ENCODE measurements at places on chromosomes 12 and 14.
A peak's percentile ranks its signal among the peaks of the same experiment; 100 is the strongest.

DNA sequence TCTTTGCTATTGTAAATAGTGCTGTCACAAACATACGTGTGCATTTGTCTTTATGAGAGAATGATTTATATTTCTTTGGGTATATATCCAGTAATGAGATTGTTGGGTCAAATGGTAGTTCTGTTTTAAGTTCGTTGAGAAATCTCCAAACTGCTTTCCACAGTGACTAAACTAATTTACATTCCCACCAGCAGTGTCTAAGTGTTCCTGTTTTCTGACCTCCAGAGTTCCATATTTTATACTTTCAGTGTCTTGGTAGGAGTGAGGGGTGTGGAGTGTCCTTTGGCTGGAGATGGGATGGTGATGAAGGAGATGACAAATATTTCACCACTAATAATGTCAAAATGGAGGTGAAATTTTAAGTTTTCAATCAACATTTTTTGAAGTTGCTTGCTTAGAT is 86.4 kb downstream of the DACT1 start:
- DNase-seq: no peak

DNA sequence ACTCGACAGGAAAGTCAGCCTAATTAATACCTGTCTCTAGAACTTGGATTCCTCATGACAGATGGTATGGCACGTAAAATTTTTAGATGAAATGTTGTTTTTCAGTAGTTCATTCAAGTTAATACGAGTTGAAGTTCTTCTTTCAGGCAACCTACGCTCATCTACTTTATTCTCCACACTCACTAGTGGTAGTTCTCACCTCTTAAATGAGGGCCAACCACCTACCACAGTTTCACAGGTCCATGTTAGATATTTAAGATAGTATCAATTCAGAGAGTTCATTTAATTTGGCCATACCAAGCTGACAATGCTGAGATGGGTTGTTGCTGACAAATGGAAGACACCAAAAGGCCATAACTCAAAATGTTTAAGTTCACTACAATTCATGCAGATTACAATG is 50.6 kb downstream of the NIN start:
- no peak for DNase-seq

- peak; percentile 56 for DNase-seq
Measured at GRCh38 chr12:21336656-21337055, 1.9 kb upstream of the SLCO1A2 start.

DNA sequence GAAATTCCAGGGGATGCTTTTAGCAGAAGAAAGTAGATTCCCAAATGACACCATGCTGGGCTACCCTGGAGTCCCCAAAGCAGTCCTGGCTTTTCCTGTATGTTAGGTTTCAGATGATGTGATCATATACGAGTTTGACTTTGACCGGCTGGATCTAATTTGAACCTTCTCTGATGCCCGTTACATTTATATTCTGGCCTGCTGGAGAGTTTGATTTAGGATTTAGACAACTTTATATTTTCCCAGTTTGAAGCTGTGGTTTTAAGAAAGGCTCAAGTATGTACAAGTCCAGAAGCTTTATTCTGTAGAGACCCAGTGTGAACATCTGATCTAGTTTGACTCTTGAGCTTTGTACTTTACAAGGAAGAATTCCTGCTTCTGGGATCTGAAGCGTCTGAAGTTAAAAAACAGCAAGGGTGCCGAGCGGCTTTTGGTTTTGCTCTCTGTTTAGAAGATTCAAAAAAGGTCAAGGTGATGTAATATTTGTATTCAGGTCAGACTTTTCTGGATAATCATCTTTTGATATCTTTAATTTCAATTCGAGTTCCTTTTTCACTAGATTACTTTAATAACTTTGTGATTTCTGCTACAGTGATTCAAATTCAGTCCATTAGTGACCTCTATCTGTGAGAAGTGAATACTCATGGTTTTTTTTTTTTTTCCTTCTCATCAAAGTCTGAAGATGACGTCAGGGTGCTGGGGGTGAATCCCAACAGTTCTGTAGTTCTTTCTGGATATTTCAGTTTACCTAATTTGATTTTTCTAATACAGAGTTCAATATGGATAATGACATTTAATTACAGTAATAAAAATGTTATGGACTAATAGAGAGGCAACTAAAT is 6.3 kb downstream of the FLRT2 start:
- no peak for DNase-seq

DNA sequence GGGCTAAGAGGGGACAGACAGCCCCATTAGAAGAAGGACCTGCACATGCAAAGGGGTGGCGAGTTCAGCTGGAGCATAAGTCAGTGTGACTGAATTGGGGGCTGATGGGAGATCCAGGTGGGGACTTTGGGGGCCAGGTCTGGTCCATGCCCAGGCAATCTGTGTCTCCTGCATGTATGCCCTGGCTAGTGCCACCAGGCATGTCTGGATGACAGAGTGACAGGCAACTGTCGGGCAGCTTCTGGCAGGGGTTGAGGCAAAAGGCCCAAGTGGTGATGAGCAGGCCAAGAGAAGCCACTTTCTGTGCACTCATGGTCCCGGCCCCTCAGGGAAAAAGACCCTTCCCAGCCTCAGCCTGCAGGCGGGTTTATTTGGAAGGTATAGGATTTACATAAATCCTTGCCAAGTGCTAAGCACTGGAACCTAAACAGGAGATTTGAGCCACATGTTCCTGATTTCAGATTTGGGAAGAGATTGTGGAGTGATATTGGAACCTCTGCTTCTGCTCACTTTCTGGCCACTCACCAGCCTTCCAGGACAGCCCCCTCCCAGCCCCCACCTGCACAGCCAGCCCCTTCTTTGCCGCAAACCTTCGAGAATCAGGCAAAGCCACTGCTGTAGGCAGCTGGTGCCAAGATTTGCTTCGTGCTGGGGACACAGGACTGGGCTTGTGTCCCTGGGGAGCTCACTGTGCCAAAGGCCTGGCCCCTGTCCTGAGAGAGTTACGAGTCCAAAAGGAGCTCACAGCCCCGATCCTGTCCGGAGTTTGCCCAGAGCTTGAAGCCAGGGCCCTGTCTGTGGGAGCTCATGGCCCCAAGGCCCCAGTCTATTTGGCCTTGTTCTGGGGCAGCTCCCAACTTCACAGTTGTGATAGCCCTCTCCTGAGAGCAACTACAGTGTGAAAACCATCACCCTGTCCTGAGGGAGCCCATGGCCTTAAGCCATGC is 232.5 kb upstream of the RTL1 start:
- DNase-seq: no peak

DNA sequence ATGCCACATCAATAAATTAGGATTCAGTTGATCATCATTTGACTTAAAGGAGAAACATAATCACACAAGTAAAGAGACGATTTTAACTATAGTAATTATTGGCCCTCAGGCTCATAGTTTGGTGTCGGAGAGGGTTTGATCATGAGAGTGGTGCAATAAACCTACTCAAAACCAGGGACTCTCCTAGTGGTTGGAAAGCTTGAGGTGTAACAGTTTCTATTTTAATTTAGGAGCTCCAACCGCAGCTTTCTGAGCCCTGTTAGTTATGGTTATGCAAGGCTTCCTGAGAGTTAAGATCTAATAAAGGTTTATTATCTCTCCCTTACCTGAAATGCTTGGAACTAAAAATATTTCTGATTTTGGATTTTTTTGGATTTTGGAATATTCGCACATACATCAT is 36.4 kb downstream of the TMTC2 start:
- DNase-seq: no peak

DNA sequence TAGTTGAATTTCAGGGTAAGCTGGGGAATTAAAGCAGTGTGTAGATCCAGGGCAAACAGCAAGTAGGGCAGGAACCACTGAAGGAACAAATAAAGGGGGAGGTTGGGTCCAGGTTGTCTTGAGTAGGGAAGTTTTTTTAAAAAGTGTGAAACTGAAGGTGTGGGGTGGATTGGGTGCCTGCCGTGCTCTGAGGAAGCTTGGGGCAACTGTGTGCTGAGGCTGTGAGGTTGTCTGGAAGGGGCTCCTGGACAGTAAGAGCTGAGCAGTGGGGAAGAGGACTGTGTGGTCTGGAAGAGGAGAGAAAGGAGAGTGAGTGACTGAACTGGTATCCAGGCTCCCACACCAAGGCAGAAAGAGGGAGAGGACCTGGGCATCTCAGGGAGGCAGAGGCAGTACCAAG is 10.9 kb upstream of the GPR162 start:
- no peak for DNase-seq

- DNase-seq: no peak
Measured at GRCh38 chr12:75982979-75983660, 48.5 kb downstream of the PHLDA1 start.

DNA sequence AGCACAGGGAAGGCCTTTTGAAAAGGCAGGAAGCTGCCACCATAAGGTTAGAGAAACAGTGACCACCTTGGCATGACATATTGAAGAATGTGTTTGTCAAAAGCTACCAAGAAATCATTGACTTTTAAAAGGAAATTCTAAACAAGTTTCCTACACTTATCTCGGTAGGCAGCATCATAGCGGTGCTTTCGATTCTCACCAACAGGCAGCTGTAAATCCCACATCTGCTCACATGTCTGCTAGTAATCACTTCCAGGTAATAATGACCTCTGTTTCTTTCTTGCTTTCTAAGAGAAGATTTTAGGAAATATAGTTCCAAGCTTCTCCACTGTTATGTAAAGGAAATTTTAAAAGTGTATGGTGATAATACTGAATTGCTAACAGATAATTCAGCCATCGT is 821.1 kb upstream of the FOXG1 start:
- DNase-seq: no peak

DNA sequence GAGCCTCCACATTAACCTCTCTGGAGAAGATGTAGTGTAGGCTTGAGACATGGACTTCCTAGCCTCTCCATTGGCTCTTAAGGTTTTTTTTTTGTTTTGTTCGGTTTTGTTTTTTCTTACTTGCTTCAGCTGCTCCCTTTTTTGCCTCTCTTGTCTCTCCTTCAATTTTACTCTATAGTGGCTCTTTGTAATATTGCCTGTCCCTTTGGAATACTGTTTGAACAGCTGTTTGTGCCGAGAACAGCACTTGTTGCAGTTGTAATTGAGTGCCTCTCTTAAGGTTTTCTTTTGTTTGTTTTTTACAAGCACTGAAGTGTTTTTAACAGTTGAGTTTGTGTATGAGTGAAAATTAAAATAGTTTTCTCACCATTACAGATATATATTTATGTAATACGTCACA is 567.7 kb downstream of the LRFN5 start:
- DNase-seq: no peak

DNA sequence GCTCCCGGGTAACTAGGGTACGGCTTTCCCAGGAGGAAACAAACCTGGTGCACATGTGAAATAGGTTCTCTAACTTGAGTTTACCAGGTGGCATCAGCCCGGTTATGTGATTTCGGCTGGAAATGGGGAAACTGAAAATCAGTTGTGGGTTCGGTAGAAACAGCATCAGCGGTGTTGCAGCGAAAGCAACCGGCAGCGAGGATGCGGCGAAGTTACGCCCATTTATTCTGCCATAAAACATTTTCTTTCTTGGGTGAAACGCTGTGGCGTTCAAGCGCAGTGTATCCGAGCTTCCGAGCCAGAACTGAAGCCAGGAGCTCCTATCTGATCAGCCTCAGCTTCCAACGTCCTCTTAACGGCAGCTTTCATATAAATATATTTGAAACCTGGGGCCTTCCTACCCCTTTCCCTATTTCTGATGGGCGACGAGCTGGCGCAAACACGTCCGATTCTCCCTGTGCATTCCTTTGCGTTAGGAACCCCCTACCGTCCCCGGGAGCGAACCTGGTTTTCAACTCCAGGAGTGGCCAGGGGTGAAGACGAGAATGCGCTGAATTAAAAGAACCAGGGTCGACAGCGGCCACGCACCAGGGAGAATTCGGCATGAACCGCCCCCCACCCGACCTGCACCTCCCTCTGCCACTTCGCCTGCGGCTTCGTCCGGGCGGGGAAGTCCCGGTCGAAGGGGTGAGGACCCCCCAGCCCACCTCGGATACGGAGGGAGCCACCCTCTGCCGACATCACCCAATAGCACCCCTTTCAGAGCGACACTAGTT is 1.6 kb downstream of the DPF3 start:
- DNase-seq: no peak

GRCh38 chr12:104475271-104475670 is 18.5 kb downstream of the CHST11 start:
- no peak for DNase-seq

- peak; percentile 15 for DNase-seq
Measured at GRCh38 chr14:24332268-24332993, 2.4 kb downstream of the ADCY4 start.

- no peak for DNase-seq
Measured at GRCh38 chr12:47012552-47012951, 66.9 kb upstream of the PCED1B start.

GRCh38 chr12:6110006-6110405 is 14.5 kb downstream of the VWF start:
- DNase-seq: no peak

- no peak for DNase-seq
Measured at GRCh38 chr12:55760663-55761062, 17.7 kb downstream of the GDF11 start.

DNA sequence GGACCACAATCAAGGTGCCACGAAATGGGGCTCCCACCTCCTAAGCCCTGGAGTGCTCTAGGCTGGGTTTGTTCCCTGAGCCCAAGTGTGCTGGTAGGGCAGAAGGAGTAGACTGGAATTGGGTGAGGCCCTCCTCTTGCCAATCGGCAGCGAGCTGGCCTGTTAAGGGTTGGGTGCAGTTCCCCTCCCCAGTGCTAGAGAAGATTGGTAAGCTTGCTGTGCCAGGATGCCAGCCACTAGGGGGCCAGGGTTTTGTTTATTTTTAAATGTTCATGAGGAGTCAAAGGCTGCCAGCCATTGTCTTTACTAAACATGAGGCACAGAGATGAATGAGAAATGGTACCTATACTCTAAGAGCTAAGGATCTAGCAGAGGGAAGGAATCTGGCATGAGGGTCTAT is 79.7 kb downstream of the SPTB start:
- DNase-seq: no peak

DNA sequence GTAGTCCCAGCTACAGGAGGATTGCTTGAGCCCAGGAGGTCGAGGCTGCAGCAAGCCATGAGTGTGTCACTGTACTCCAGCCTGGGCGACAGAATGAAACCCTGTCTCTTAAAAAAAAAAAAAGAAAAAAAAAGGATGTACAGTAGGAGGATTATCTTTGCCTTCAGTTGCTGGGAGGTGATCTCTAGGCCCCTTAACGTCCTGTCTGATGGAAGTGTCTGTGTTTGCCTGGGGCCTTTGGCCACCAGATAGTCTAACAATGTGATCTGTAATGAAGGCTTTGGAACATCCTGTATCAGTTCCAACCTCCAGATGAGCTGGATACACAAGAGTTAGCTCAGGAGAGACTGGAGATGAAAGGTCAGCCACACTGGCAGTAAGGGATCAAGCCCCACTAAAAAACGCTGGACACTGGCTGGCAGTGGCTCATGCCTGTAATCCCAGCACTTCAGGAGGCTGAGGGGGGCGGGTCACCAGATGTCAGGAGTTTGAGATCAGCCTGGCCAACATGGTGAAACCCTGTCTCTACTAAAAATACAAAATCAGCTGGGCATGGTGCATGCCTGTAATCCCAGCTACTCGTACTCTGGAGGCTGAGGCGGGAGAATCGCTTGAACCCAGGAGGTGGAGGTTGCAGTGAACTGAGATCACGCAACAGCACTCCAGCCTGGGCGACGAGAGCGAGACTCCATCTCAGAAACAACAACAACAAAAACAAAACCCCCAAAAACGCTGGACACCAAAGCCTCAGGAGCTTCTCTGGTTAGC is 19.0 kb upstream of the HNF1A start:
- no peak for DNase-seq

- DNase-seq: no peak
Measured at GRCh38 chr14:55921511-55921910, 196.7 kb upstream of the PELI2 start.

Data from caudate nucleus (tissue), 63 donors.